ENCODE measurements at places on chromosomes 11 and 22.
A peak's percentile ranks its signal among the peaks of the same experiment; 100 is the strongest.

- no peak for DNase-seq
These were observed 68.8 kb downstream of the SNX19 start for GRCh38 chr11:130847517-130847916.

DNA sequence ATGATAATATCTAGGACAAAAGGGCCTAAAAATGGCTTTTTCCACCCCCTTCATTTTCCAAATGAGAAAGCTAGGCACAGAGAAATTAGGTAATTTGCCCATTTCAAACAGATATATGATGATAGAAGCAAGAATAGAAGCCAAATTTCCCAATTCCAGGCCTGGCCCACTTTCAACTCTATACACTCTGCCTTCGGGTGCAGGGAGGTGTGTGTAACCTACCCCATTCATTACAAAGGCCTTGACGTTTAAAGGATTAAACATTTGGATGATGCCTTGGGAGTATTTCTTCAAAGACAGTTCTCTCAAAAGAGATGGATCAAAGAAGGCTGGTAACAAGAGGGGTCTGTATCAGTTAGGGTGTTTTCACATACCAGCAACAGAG, 134.1 kb downstream of the CCDC34 start:
- no peak for DNase-seq

DNA sequence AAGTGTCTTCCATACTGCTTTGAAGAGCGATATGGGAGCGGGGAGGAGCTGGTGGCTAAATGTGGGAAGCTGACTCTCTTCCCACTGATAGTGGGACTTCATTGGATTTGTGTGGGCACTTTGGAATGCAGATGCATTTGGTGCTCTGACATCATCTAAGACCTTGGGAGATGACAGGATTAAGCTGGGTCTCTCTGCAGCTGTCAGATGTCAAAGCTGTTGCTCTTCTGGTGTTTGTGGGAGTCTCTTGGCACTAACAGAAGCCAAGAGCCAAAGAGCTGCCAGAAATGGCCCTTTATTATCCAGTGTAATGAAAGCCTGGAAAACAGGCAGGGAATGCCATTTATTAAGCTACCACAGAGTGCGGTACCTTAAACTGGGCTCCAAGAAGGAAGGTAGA, 20.6 kb downstream of the GRAMD1B start:
- peak; percentile 78 for DNase-seq

GRCh38 chr22:20015971-20016733, 471 bp downstream of the ARVCF start:
- DNase-seq, result peak; percentile 16

DNA sequence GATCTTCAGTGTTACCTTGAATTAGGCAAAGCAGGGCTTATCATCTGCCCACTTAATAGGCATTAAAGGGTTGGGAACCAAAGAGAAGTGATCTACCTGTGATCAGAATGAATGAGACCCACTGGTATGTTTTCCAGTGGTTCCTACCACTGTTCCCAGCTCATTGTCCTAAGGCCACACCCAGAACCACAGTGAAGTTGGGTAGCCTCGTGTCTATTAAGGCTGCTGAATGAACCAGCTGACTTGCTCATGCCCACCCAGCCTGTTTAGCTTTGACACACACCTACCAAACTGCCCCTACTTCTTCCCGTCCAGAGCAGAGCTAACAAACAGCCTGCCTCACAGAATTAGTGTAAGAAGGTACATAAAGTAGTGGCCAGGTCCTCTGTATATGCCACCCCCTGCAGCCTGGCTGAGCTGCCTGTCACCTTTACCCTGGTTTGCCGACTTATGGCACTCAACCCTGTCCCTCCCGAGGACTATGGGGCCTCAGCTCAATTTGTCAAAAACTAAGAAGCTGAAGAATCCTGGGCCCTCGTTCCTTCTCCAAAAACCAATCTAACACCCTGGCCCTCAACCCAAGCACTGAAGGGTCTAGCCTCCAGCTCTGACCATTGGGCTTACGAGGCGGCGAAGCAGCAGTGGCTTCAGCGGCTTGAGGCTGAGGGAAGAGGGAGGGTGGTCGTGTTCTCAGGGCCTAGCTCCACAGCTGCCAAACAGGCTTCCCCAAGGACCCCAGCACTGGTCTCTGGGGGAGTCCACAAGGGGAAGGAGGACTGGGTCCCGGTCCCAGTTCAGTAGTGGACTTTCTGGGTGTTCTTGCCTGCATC, 9.8 kb downstream of the UCP2 start:
- no peak for DNase-seq

DNA sequence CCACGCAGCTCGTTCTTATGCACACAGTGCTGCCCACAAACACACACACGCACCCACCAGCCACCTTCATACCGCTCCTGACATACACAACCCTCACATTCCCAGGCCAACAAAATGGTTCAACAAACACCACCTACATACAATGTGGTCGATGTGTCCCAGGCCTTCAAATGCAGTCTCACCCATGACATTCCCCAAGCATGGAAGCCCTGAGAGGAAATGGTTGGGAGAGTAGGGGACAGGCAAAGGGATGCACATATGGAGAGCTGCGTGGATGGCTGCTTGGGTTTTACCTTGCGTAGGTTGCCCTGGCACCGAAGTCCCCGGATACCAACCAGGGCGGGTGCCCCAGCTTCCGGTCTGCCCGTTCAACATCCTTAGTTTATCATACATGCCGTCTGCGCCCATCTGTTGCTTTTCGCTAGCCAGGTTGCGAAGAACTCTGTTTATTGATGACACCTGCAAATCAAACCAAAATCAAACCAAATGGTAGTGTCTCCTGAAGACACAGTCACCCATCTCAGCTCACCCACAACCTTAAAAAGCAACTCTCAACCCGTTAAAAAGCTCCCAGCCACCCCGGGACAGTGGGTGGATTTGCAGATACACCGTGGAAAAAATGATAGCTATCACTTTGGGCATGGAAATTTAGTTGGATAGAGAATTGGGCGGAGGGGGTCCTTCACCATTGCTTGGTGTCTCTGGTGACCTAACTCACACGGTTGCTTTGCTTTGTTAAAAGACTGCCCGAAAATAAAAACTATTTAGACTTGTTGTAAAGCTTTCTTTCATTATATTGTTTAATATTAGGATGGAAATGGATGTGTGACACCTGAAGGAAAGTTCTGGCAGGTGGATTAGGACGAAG, 10.5 kb downstream of the PAX6 start:
- no peak for DNase-seq

DNA sequence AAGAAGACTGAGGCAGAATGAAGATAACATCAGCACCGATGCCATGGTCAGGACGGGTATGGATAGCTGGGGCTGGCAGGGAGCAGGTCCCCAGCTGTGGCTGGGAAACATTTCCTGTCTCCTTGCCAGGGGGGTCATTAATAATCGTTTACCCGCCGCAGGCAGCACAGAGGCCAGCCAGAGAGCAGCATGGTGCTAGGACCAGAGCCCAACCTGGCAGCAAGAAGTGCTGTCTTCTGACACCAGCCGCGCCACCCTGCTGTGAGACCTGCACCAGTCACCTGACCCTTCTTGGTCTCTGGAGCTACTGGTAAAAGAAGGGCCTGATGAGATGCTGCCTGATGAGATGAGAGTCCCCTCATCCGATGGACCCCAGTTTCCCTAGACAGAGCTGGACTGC, 36.3 kb downstream of the PDE2A start:
- DNase-seq, result no peak

- no peak for DNase-seq
These were observed 1122.8 kb upstream of the CCDC90B start for GRCh38 chr11:84408946-84409411.

DNA sequence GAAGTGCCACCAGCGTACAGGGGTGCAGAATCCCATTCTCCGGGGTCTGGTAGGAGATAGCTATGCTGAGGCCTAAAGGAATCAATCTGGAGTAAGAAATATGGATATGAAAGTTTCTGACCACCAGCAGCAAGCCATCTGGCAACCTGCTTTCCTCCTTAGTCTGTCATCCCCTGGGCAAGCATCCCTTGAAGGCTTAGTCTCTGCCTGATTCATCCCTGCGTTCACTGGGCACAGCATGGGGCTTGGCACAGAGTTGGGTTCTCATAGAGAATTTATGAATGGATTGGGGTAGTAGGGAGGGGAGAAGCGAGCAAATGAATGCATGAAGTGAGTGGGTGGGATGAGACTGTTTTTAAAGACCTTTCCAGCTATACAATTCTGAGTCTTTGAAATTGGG, 85.8 kb upstream of the NARS2 start:
- DNase-seq, result no peak

- no peak for DNase-seq
These were observed 106.0 kb downstream of the APIP start for GRCh38 chr11:34810107-34810562.

DNA sequence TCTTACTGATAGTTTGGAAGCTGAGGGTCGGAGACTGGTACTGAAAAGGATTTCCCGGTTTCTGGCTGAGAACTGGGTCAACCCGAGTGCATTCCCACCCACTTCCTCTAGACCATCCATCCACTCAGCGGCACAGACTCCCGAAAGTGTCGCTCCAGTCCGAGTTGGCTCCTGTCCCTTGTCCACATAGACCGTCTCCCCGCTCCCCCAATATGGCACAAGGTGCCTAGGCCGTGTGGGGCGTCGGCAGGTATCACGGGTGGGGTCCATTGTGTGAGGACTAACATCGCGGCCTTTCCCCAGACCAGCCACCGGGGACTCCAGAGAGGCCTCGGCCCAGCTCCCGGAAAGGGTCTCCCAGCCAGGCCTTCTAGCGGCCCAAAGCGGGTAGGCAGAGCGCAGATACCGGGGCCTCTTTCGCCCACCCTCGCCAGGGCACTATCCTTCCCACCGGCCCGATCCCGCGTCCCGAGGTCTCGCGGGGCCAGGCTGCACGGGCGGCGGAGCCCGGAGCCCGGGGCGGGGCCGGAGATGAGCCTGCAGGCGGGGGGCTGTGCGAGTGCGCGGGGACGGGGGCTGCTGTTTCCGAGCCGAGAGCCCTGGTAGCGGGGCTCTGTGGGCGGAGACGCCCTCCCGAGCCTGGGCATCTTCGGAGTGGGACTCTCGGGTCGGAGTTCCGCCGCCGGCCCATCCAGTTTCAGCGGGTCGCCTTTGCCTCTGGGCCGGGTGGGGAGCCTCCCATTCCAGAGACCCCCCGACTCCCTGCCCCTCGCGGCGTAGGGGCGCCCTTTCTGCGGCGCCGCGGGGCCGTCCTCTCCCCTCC, 21.1 kb downstream of the SERPINH1 start:
- peak; percentile 72 for DNase-seq

- no peak for DNase-seq
These were observed 21.3 kb upstream of the GRAMD4 start for GRCh38 chr22:46598737-46599424.

- no peak for DNase-seq
These were observed 440.8 kb upstream of the LUZP2 start for GRCh38 chr11:24056051-24056450.

GRCh38 chr11:115606498-115607220, 102.4 kb upstream of the CADM1 start:
- peak; percentile 45 for DNase-seq

GRCh38 chr22:37930270-37930951, 23.0 kb downstream of the C22orf23 start:
- DNase-seq, result no peak

GRCh38 chr11:6943131-6943530, 16.9 kb downstream of the ZNF215 start:
- DNase-seq, result no peak

DNA sequence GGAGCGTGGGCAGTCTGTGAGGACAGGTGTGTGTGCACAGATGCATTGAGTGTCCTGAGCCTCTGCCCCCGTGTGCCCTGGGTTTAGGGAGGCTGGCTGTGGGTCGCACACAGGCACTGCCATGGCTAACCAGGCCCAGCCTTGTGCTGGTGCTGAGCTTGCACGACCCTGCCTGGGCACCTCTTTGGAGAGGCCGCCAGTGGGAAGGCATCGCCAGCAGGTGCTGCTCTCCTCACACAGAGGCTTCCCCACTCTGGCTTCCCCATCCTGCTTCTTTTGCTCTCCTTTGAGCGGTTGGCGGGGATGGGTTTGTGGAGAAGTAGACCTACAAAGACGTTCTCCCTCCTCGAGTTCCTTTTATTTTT, 4.1 kb downstream of the WNT7B start:
- DNase-seq, result no peak

DNA sequence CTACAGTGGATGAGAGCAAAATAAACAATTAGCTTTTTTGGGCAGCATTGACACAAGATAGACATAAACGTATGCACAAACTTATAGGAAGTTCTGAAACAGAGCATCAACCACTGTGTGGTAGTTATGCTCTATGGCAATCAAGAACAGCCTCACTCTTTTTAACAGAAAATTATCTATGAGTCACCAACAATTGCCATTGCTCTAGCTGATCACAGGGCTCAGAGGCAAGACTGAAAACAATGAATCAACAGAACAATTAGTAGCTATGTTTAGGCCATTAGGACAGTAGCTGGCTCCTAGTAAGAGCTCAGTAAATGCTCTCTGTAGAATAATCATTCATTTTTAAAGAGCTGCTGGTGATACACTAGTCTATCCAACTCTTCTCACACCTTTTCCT, 34.9 kb upstream of the PICALM start:
- DNase-seq, result no peak

GRCh38 chr11:87894961-87895360, 280.3 kb downstream of the RAB38 start:
- no peak for DNase-seq

GRCh38 chr11:85672105-85672902, 7.4 kb upstream of the CREBZF start:
- DNase-seq, result no peak

GRCh38 chr11:118088531-118088930, 1.8 kb upstream of the SMIM35 start:
- no peak for DNase-seq

GRCh38 chr11:2789331-2789730, 89.5 kb upstream of the KCNQ1OT1 start:
- DNase-seq, result no peak

GRCh38 chr11:110187731-110188130, 94.5 kb downstream of the ZC3H12C start:
- DNase-seq, result no peak

GRCh38 chr11:10385696-10386095, 69.4 kb upstream of the AMPD3 start:
- DNase-seq, result no peak

- DNase-seq, result no peak
These were observed 10.5 kb upstream of the C11orf24 start for GRCh38 chr11:68282141-68282860.

GRCh38 chr11:69089258-69089657, 40.5 kb downstream of the TPCN2 start:
- DNase-seq, result no peak

GRCh38 chr11:103898577-103899336, 137.7 kb upstream of the DDI1 start:
- no peak for DNase-seq

- DNase-seq, result no peak
These were observed 17.6 kb upstream of the SLC35F2 start for GRCh38 chr11:107876141-107876540.

DNA sequence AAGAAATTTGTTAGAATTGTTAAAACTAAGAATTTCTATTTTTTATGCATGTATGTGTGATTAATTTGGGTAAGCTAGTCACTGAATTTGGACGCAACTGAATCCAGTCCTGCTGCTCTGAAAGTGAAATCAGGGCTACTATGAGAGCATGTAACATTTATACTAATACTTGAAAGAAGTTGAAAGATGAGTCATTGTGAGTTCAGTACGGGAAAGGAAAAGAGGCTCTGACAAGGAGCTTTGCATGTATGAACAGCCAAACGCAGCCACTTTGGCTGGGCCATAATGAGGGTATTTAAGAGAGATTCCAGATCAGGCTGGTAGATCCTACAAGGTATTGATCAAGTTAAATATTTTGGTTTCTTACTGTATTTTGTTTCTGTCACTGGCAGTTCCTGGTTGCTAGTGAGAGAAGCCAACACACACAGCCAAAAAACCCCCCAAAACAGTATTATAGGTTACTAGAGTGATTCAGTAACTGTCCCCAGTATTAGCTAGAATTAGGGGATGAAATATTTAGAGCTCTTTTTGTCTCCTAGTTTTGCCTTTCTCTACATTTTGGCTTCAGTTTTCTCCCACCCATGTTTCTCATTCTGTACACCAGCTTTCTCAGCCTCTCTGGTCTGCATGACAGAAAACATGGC, 14.1 kb downstream of the AASDHPPT start:
- DNase-seq, result no peak
